Activated CD4-positive, alpha-beta T cell treated with anti-CD3 and anti-CD28 coated beads, Interleukin-10, Interleukin-2, amounts not matched to agents 100 ng/mL and 50 ng/mL, durations not matched to agents 16 hours and 8 hours (primary cell): ENCODE measurements at places on chromosomes 12 and 14.

DNA sequence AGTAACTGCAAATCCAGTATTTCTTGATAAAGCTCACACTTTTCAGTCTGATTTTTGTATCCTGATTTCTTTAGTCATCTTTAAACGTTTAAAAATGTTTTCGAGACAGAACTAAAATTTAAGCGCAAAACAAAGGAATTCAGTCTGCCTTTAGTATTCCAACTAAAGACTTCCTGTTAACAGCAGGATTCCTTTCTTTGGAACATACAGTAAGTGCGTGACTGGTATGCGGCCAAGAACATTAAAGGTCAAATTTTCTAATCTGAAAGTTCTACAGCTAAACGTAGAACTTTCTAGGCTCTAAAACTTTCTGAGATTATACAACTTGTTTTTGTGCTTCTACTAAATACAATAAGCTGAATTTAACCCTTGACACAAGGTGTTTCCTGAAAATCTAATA is 9.9 kb downstream of the SAV1 start:
- DNase-seq: no peak

DNA sequence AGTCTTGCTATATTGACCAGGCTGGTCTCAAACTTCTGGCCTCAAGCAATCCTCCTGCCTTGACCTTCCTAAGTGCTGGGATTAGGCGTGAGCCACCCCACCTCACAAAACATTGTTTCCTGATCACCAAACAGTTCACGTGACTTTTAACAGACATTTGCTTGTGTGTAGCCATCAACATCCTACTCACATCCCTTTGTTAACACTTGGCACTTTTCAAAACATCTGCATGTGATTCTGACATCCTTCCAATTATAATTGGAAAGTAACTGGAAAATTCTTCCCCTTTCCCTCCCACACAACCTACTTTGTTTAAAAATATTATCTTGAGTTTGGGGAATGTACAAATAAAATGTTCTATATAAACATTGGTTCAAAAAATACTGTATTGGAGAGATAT is 317.9 kb downstream of the PCNX1 start:
- no peak for DNase-seq

- DNase-seq: peak; percentile 59
Measured at GRCh38 chr14:51676549-51676948, 24.8 kb downstream of the FRMD6 start.

DNA sequence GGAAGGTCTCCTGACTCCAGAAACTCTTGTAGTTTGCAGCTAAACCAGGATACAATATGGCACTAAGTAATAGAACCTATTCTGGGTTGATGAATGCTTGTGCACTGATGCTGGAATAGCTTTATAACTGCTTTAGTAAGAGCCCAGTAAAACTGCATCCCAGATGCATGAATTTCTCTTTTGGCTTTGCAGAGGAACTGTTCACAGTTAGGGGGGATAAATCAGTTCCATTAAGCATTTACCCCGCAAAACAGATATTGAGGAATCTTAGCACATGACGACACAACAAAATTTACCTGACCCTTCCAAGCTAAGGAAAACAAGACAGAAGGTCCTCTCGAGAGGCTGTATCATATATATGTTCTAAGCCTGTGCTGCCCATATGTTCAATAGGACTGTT is 457.4 kb downstream of the FOXG1 start:
- DNase-seq: no peak

DNA sequence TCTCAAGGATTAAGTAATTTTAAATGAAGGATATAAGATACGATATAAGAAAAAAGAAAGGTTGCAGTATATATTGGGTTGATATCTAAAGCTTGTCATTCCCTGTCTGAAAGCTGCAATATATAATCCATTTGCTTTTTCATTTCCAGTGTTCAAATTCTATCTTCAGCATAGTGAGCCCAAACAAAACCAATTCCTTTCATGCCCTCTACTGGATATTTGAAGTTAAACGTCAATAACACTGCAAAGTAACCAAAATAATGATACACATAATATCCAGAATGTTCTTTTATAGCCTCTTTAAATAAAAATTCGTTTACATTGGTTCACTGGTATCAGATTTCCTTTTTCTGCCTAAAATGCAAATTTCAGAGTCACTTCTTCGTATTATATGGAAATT is 64.5 kb upstream of the DAAM1 start:
- no peak for DNase-seq

DNA sequence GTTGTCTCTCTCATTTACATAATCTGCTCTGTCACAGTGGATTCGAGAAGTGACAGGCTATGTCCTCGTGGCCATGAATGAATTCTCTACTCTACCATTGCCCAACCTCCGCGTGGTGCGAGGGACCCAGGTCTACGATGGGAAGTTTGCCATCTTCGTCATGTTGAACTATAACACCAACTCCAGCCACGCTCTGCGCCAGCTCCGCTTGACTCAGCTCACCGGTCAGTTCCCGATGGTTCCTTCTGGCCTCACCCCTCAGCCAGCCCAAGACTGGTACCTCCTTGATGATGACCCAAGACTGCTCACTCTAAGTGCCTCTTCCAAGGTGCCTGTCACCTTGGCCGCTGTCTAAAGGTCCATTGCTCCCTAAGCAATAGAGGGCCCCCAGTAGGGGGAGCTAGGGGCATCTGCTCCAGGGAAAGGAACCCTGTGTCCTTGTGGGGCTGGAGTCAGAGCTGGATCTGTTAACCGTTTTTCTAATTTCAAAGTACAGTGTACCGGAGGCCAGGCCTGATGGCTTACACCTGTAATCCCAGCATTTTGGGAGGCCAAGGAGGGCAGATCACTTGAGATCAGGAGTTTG is 5.1 kb downstream of the ERBB3 start:
- DNase-seq: peak; percentile 52

DNA sequence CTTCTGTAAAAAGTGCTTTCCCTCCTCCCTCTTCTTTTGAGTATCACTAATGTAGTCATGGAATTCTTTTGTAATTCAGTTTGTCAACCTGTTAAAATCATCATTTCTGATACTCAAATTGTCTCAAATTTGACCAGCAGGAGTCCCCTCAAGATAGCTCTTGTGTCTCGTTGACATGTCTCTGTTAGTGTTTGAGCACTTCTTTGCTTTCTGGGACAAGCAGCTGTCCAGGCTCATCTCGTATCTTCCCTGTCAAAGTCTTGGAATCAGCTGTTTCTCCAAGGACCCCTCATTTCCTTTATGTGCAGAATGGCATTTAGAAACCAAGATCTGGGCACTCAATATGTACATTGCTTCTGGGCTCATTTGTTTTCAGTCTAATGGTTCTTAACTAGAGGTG is 10.7 kb downstream of the CIPC start:
- DNase-seq: no peak

DNA sequence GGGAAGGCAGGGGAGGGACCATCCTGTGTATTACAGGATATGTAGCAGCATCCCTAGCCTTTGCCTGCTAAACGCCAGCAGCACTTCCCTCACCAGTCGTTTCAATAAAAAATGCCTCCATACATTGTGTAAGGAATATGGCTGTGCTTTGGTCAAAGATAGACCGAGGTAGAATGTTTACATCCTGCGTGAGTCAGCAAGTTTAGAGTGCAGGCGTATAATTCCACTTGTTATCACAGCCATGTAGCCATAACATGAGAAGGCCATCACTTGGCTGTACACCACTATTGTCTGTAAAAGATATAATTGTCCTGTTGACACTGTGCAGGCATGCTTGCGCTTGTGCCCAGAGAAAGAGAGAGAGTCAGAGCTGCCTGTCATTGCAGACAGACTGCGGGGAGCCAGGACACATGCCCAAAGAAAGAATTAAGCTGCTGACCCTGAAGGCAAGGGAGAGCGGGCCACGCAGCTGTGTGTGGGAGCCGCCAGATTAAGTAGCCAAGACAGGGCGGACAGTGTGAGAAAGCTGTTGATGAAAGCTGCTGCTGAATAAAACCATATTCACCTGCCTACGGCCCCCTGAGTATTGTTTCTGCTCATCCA is 68.4 kb downstream of the CRACR2A start:
- no peak for DNase-seq

DNA sequence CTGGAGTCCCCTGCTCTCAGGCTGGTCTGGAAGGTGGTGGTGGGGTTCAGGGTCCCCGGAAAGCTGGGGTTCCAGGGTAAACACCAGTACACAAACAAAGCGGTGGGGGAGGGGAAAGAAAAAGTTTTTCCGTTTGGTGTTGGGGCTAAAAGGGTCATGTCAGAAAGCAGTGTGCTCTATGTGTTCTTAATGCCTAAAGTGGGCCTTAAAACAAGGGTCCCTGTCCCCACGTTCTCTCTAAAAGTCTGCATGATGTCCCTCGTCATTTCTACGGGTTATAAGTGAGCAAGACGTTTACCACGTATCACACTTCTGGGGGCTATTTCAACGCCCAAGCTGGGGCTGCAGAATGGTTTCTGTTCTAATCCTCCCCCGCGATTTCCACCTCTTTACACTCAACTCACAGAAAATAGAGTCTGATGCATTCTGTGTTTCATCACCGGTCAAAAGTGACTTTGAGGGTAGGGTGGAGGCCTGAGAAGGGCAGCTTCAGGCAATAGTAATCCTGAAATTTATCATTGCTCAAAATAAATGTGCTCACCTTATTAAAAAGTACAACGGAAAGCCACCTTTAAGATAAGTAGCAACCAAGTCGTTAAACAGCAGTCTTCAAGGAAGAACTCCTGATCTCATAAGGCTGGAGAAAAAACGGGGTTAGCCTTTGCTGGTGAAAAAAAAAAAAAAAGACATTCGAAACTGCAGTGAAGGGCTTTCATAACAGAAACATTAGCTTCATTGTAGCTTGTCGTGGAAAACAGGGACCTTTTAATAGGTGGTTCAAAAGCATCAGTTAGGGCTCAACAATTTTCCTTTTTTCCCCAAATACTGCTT is 63.9 kb upstream of the PTGR2 start:
- peak; percentile 68 for DNase-seq

DNA sequence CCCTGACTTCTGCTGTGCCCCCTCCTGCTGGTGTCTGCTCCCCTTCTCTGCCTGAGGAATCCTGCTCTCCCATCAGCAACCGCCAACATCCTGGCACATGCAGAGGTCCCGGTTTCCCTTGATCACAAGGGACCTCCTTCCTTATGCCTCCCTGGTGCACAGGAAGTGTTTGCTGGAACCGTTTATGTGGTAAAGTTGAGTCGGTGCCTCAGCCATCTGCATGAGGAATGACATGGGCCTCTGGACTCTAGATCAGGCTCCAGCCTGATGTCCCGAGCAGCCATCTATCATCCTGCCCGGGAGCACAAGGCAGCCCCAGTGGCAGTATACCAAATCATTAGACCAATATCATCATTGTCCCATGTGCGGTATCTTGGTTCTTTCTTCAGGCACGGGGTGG is 90.4 kb downstream of the BORCS5 start:
- DNase-seq: no peak

DNA sequence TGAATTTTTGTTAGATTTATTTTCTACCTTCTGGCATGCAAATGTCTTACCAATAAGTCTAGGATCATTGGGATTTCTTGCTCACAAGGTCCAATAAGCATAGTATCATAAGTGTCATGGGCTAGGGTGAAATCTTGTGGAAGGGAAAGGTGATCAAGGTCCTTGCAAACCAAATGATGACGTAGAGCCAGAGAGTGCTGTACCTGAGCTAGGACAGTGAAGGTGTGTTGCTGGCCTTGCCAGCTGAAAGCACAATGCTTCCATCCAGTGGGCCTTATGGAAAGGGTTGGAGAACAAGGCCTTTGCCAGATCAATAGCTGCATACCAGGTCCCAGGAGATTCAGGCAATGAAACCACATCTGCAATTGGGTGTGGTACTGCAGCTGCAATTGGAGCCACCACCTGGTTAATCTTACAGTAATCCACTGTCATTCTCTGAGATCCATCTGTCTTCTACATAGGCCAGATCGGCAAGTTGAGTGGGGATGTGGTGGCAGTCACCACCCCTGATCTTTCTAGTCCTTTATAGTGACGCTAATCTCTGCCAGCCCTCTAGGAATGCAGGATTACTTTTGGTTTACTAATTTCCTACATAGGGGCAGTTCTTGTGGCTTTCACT is 208.9 kb upstream of the MYL2 start:
- no peak for DNase-seq

- no peak for DNase-seq
Measured at GRCh38 chr14:104536942-104537612, 42.5 kb upstream of the C14orf180 start.

DNA sequence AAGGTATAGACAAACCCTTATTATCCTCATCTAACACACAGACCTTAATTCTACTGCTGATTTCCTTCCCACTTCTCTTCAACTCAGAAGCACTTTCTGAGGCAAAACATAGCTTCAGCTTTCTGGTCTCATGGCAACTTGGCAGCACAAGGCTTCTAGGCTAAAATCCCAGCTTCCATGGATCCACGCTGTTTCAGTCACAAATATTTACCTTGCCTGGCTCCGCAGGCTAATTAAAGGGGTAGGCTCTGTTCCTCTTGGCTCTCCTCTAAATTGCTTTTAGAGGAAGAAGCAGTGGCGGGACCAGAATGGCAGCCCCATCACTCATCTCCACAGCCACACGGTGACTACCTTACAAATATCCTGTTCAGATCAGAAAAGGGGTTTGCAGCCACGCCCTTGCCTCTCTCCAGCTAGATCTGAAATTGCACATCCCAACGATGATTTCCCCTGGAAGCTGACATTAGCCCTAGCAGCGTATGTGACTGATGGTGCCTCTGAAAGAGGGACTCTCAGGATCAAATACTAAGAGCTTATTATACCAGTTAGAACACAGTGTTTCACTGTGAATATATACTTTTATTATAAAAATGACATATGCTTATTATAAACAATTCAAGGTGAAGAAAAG is 221.5 kb upstream of the NUDT4 start:
- DNase-seq: no peak

- DNase-seq: no peak
Measured at GRCh38 chr12:27936196-27936595, 36.3 kb downstream of the PTHLH start.

DNA sequence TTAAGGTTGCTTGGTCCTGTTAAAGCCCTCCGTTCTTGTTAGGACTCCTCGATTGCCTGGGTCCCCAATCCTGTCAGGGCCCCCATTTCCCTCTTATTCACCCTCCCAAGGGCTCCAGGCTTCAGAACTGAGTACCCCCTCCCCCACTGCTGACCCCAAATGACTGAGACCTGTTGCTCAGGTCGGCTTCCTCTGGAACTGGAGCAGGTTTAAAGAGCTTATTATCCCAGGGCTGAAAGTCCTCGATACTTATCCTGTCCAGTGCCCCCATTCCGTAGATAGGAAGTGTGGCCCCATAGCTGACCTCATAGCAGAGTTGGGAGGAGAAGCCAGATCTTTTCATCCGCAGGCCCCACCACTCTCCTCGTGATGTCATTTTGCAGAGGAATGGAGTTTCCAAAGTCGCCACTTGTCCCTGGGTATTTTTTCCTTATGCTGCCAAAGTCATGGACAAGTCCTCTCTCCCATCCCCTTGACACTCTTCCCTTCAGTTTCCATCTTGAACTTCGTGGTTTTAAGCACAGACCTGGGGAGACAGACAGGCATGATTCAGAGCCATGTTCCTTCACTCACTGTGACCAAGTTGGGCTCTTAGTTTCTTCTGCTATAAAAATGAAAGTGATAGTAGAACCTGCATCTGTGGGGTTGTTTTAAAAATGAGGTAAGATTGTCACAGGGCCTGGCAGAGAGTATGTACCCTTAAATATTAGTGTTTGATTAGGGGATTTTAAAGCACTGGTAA is 1.2 kb downstream of the USP30 start:
- peak; percentile 69 for DNase-seq

- no peak for DNase-seq
Measured at GRCh38 chr12:152440-152839, 61.5 kb downstream of the SLC6A12 start.
